ENCODE measurements at places on chromosomes 11 and 22. TPM values are rescaled to one million over a fixed set of nuclear protein-coding genes. Genes with fewer than 3 reads are reported as not detected.

DNA sequence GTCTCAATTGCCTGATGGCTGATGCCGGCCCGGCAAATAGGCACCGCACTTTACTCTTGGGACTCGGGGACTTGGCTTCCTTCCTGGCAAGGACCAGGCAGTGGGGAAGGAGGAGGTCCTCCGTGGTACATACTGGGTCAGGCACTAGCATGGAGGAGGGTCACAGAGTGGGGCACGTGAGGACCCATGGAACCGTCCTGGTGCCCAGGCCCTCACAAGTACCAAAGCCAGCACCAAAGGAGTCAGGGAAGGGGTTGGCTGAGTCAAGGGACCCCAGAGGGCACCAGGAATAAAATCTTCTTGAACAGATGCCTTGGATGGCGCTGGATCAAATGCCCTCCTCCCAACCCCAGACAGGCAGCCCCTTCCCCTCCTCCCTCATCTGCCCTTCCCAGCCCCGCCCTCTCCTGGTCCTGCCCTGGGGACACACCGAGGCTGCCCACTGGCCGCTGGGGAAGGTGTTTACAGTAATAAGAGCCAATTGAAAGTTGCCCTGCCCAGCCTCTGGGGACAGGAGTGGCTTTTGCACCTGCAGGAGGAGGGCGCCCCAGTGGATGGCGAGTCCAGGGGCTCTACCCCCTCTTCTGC is 5.6 kb upstream of the CARNS1 start:
- no peak overlapping the region for H3K27ac ChIP-seq
- DNase-seq: peak; percentile 31
- H3K36me3 ChIP-seq: no peaks in the 10 kb centered on the region

GRCh38 chr11:60919320-60919719 is 4.9 kb upstream of the TMEM132A start:
- no peaks in the 10 kb centered on the region for H3K27me3 ChIP-seq
- no peak overlapping the region for H3K27ac ChIP-seq
- no peak overlapping the region for H3K4me3 ChIP-seq
- no peak for DNase-seq
- H3K4me1 ChIP-seq: peaks cover 10% of the 10 kb centered on the region
- H3K36me3 ChIP-seq: peaks cover 60% of the 10 kb centered on the region

GRCh38 chr11:70105369-70105754 is 27.2 kb downstream of the ANO1 start:
- no peak overlapping the region for H3K27ac ChIP-seq
- H3K4me3 ChIP-seq: no peak overlapping the region
- no peaks in the 10 kb centered on the region for H3K36me3 ChIP-seq

DNA sequence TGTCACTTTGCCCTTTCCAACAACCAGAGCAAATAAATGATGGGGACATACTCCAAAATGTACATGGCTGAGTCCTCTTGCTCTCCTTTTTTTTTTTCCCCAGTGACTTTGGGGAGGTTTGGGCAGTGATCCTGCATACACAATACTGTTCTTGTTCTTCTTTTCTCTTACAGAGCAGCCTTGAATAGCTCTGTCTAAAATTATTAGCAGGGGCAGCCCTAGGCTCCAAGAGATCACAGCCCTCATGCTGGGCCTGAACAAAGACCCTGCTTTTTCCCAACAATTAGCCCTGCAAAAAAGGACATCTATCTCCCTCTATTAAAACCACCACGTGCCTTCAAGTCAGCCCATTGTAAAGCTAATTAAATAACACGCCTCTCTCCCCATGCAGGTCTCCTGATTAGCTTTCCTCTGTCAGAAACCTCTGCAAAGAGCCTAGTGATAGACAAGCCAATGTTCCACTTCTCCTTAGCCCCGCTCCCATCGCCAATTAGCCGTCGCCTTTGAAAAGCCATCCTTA is 54.7 kb downstream of the ETS1 start:
- H3K4me1 ChIP-seq: no peaks in the 10 kb centered on the region
- H3K27me3 ChIP-seq: no peaks in the 10 kb centered on the region
- DNase-seq: no peak
- H3K27ac ChIP-seq: no peak overlapping the region
- H3K36me3 ChIP-seq: no peaks in the 10 kb centered on the region
- H3K4me3 ChIP-seq: no peak overlapping the region

The ASPHD2 gene
- total RNA-seq: 0.64 TPM

The CCDC88B gene
- total RNA-seq: 13.0 TPM

DNA sequence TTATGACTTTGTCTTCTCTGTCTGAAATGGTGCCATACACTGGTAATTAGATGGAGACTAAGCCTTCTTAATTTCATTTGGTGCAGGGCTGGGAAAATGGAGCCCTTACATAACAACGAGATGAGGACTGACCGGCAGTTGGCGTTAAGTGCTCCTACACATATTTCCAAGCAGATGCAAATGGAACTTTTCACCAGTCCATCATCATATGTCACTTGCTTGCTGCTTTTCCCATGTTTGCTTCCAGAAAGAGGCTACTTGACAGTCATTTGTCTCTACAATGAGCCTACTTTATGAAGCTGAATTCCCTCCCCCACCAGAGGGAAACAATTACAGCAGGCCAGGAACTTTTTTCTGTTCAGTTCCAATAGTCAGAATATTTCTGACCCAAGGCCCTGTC is 32.6 kb downstream of the SVIP start:
- no peak overlapping the region for H3K27ac ChIP-seq
- H3K4me1 ChIP-seq: peaks cover 29% of the 10 kb centered on the region
- no peak for DNase-seq
- no peaks in the 10 kb centered on the region for H3K36me3 ChIP-seq

The CELSR1 gene
- total RNA-seq: 0.04 TPM

DNA sequence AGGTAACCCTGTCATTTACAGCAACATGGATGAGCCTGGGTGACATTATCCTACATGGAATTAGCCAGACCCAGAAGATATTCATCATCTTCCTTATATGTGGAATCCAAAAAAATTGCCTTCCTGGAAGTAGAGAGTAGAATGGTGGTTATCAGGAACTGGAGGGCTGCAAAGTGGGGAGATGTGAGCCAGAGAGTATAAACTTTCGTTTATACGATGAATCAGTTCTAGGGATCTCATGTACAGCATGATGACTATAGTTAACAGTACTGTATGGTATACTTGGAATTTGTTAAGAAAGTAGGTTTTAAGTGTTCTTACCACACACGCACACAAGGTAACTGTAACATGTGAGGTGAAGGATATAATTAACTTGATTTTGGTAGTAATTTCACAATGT is 79.1 kb downstream of the TBC1D22A start:
- no peaks in the 10 kb centered on the region for H3K4me1 ChIP-seq
- no peaks in the 10 kb centered on the region for H3K27me3 ChIP-seq
- no peaks in the 10 kb centered on the region for H3K36me3 ChIP-seq
- H3K4me3 ChIP-seq: no peak overlapping the region
- DNase-seq: no peak

The VEGFB gene
- total RNA-seq: 83.4 TPM

GRCh38 chr11:47375020-47375419 is 3.3 kb downstream of the SPI1 start:
- no peak overlapping the region for H3K4me3 ChIP-seq
- H3K4me1 ChIP-seq: peaks cover 52% of the 10 kb centered on the region
- no peak overlapping the region for H3K27ac ChIP-seq
- H3K27me3 ChIP-seq: no peaks in the 10 kb centered on the region

DNA sequence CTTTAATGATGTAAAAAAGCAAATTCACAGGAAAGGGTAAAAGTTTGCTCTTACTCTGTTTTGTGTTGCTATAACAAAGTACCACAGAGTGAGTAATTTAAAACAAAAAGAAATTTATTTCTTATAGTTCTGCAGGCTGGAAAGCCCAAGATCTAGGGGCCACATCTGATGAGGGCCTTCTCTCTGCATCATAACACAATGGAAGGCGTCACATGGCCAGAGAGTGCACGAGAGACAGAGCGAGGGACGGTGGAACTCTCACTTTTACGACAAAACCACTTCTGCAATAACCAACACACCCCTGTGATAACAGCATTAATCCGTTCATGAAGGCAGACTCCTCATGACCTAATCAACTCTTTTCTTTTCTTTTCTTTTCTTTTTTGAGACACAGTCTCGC is 31.1 kb downstream of the CD6 start:
- no peak for DNase-seq
- H3K4me1 ChIP-seq: peaks cover 5% of the 10 kb centered on the region
- H3K27me3 ChIP-seq: peaks cover 34% of the 10 kb centered on the region
- no peak overlapping the region for H3K27ac ChIP-seq
- H3K4me3 ChIP-seq: no peak overlapping the region

The IGSF9B gene
- total RNA-seq: 0.04 TPM

DNA sequence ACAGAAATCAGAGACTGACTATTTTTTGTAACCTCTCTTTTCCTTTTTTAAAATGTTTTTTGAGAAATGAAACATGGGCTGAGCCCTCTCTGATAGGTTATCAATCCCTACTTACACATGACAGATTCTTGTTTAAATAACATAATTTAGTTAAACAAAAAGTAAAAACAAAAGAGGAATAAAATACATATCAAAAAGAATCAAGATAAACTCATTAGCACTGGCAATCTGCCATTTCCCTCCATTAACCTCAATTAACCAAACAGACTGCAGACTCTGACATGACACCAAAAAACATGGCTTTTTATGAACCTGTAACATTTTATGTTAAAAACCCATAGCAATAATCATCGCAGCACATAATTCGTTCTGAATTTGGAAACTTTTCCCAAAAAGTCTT is 284.4 kb upstream of the MTNR1B start:
- H3K4me1 ChIP-seq: no peaks in the 10 kb centered on the region
- H3K4me3 ChIP-seq: no peak overlapping the region
- no peak overlapping the region for H3K27ac ChIP-seq
- DNase-seq: no peak
